ENCODE measurements at places on chromosomes 7 and 10.

- DNase-seq = no peak
These were observed 13.1 kb downstream of the UBE3C start for GRCh38 chr7:157151626-157152339.

GRCh38 chr7:150732786-150733481 is 4.3 kb upstream of the GIMAP5 start:
- no peak for DNase-seq

DNA sequence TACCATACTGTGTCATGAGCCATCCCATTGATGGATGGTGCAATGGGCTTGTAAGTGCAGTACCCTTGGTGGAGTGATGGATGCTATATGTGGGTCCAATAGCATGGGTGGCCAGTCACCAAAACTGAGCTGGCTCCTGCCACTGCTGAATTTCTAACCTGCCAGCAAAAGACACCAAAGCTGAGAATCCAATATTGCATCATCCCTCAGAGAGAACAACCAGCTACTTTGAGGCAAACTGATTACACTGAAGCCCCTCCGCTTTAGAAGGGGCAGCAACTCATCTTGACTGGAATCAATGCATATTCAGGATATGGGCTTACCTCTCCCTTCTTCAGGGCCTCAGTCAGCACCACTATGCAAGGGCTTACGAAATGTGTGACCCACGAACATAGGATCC is 211.6 kb downstream of the DGKI start:
- no peak for DNase-seq

- no peak for DNase-seq
These were observed 25.2 kb downstream of the LIPK start for GRCh38 chr10:88731296-88731695.

DNA sequence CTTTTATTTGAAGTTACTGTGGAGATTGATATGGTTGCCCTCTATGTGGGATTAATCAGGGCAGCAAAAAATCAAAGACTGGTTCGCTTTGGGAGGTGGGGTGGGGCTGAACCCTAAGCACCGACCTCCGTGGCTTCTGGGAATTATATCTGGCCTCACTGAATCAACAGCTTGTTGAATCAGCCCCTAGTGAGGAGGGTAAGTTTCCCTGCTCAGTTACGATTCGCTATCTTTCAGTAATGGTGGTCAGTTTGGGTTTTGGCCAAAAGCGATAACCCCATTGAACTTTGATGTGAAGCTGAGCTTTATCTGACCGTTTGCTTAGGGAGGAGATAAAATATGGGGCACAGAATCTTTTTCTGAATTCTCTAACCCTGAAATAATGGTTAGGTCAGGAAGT is 16.6 kb upstream of the ARPC1A start:
- no peak for DNase-seq

- no peak for DNase-seq
These were observed 1.0 kb upstream of the FFAR4 start for GRCh38 chr10:93565446-93565845.

GRCh38 chr7:45402480-45403218 is 171.5 kb upstream of the ADCY1 start:
- no peak for DNase-seq

DNA sequence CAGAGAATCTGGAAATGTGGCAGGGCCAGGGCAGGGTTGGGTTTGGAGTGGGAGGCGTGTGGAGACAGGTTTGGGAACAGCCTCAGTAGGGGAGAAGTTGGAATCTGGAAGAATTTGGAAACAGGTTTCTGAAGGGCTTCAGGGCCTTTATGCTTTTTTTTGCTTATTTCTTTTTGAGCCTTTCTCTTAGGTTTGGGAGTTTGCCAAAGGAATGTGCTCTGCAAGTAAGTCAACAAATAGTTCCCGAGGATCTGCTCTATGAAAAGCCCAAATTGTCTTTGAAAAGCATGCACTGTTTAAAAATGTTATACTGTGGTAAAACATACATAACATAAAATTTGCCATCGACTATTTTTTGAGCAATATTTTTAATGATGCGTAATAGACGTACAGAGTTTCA is 86.7 kb upstream of the ADRB1 start:
- no peak for DNase-seq

- no peak for DNase-seq
These were observed 46.0 kb downstream of the ATAD1 start for GRCh38 chr10:87771871-87772500.

- DNase-seq = no peak
These were observed 1.5 kb downstream of the ITGB8 start for GRCh38 chr7:20331910-20332813.

- DNase-seq = no peak
These were observed 5.0 kb downstream of the LBX1 start for GRCh38 chr10:101224060-101224909.

GRCh38 chr7:82183634-82184033 is 259.9 kb downstream of the CACNA2D1 start:
- no peak for DNase-seq

- DNase-seq = no peak
These were observed 95.3 kb downstream of the CUX1 start for GRCh38 chr7:101912716-101913110.

- DNase-seq = no peak
These were observed 100.6 kb downstream of the RBM20 start for GRCh38 chr10:110744782-110745181.

DNA sequence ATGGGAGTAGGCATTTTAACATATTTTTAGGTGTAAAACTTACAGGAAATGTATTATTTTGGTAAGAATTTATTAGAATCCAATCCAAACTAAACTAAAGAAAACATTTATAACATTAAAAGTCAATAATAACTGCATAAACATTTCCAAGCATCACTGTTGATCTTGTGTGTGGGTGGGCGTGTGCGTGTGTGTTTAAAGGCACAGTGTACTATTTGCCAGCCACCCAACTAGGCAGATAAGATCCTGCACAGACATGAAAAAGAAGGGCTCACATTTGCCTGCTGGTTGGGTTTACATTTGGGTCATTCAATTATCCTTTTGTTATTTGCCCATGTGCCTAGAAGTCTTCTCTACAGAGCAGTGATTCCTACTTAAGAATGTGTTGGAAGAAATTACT is 31.0 kb upstream of the WNT16 start:
- no peak for DNase-seq

- DNase-seq = no peak
These were observed 15.3 kb downstream of the SLC25A13 start for GRCh38 chr7:96306385-96307125.

DNA sequence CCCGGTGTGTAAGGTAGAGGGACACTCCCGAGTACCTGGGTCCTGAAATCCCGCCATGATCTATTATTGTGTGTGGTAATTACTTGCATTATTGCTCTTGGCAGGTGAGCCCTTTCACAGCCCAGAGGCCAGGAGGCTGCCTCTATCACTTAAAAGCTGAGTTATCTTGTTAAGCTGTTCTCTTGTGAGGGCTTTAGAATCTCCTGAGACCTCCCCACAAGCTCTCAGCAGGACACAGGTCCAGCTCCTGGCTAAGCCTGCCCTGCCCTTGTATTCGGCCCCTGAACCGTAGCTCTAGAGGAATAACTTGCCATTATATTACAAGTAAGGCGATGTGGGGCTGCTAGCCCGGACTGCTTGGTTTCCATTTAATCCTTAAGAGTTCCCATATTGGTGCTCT is 13.9 kb downstream of the SND1 start:
- DNase-seq = no peak

DNA sequence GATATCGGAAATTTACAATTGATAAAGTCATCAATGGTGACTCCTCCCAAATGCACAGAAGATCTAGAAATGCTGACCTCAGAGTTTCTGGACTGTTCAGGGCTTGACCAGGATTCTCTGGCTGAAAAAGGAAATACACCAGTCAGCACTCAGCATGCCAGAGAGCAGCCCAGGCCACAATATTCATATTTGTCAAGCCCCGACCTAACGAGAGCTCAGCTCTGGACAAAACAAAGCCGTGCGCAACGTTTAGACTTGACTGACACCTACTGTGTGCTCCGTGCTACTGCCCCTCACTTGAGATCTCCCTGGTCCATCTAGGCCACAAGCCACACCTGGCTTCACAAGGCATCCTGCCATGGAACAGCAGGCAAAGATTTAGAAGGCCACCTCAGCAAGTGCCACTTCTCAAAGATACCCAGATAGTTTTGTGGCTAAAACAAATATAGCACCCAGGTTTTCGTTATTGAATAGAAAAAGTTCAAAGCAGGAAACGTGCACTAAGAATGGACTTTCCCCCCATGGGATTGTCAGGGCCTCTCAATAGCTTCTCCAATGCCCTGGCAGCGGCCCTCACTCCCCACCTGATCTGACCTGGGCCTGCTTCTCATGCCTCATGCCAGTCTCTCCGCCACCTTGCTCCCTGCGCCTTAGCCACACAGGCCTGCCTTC is 218.3 kb downstream of the FAM107B start:
- DNase-seq = no peak
